GM20000 (cell line): ENCODE measurements at places on chromosomes 1 and 21.

DNA sequence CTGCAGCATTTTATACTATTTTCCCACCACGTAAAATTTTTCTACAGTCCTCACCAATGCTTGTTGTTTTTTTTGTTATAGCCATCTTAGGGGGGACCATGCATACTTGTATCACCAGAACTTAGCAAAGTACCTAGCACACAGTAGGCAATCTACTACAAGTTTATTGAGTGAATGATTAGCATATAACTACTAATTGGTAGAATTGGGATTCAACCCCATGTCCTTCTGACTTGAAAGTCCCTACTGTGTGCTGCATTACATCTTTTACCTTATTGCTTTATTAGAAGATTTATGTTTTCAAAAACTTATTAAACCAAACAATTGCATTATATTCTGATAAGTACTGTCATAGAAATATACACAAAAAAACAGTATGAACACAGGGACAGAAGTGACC is 92.1 kb downstream of the CEP350 start:
- DNase-seq, result no peak

- DNase-seq, result no peak
These were observed 25.6 kb downstream of the PHACTR4 start for GRCh38 chr1:28395181-28395580.

- no peak for DNase-seq
These were observed 7.6 kb downstream of the ARHGEF10L start for GRCh38 chr1:17546946-17547670.

DNA sequence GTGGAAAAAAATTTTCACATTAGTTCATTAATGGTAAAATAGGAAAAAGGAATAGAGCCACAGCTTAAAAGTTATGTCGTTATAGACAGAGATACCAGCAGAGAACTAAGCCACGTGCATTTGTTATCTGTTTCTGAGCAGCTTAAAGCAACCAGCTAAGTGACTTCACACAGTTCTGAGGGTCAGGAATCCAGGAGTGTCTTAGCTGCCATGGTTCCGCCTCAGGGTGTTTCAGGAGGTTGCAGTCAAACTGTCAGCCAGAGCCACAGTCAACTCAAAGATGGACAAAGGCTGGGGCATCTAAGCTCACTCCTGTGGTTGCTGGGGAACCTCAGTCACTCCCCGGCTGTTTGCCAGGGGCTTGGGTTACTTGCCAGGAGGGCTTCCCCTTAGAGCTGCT is 515.8 kb downstream of the SMYD3 start:
- no peak for DNase-seq

- DNase-seq, result peak; percentile 54
These were observed 99.1 kb downstream of the BEND5 start for GRCh38 chr1:48677306-48678287.

DNA sequence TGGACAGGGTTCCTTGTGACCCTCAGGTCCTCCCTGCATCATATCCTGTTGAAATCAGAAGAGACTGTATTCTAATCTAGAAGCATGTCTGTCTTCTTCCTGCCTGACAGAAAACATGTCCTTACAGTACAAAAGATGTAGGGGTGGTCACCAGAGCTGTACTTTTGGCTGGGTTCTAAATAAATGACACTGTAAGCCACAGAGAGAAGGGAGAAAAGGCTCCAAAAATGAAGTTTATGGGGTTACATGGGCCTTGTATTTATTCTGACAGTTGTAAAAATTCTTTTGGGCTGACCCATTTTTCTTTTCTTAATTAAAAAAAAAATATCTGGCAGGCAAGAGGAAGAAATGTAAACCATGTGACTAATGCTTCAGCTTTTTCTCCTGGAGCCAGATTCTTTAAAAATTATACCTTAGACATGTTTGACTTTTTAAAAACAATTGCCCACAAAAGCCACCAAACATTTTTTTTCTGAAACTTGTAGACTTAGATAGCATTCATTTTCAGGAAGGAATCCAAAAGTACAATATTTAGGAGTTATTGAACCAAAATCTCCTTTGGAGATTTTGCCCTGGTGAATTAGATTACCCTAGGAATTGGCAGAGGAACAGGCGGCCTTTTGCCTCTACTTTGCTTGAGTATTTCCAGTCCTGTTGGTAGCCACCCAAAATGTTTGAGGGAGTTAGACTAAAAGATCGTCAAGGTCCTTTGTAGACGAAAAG is 17.1 kb downstream of the RGL1 start:
- no peak for DNase-seq

- no peak for DNase-seq
These were observed 16.3 kb upstream of the TENT5C start for GRCh38 chr1:117589544-117589943.

DNA sequence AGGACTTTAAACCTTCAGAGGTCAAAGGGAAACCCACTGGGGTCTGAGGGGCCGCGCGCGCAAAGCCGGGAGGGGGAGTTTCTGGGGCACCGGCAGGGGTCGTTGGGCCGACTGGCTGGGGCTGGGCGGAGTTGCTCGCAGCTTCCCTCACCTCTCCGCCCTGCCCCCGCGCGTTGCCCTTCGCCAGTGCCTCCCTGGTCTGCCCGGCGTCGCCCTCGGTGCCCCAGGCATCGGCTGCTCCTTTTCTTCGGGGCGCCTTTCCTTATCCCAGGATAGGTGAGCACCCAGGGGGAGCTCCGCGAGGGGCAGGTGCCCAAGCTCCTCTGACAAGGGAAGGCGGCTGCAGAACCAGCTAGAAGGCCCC is 390 bp upstream of the NGF start:
- DNase-seq, result peak; percentile 22

DNA sequence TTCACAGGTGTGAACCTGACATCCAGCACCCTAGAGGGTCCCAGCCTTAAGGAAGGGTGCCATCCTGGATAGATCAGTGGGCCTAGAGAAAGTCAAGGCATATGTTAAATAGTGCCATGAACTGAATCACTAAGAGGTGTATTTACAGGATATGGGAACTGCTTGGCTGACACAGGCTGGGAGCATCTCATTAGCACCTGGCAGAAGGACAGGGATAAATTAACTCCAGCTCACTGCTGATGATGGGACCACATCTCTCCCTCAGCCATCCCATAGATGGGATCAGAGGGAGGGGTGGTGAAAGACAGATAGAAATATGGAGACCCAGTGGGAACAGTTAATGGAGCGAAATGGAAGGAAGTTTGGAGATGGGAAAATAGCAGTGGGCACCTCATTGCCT is 122.0 kb downstream of the IGSF21 start:
- DNase-seq, result no peak

- no peak for DNase-seq
These were observed 223.1 kb upstream of the TMEM51 start for GRCh38 chr1:14930247-14930965.

- DNase-seq, result no peak
These were observed 49.0 kb downstream of the MAP10 start for GRCh38 chr1:232853994-232854797.

- no peak for DNase-seq
These were observed 28.8 kb upstream of the SLC19A1 start for GRCh38 chr21:45570826-45571601.

GRCh38 chr1:147723691-147724323 is 36.6 kb downstream of the GJA5 start:
- DNase-seq, result no peak

DNA sequence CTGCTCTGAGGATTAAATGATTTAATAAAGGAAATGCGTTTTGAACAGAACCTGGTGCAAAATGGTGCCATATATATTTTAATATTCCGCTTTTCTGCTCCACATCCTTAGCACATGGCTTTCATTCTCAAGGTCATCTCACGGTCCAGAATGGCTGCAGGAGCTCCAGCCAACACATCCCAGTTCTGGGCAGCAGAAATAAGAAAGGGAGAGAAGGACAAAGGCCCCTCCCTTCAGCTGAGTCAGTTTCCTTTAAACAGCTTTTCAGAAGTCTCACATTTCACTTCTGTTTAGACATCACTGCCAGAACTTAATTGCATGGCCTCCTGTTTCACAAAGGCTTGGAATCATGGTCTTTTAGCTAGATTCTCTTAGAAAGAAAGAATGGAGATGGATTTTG is 75.2 kb upstream of the LRRN2 start:
- DNase-seq, result no peak

DNA sequence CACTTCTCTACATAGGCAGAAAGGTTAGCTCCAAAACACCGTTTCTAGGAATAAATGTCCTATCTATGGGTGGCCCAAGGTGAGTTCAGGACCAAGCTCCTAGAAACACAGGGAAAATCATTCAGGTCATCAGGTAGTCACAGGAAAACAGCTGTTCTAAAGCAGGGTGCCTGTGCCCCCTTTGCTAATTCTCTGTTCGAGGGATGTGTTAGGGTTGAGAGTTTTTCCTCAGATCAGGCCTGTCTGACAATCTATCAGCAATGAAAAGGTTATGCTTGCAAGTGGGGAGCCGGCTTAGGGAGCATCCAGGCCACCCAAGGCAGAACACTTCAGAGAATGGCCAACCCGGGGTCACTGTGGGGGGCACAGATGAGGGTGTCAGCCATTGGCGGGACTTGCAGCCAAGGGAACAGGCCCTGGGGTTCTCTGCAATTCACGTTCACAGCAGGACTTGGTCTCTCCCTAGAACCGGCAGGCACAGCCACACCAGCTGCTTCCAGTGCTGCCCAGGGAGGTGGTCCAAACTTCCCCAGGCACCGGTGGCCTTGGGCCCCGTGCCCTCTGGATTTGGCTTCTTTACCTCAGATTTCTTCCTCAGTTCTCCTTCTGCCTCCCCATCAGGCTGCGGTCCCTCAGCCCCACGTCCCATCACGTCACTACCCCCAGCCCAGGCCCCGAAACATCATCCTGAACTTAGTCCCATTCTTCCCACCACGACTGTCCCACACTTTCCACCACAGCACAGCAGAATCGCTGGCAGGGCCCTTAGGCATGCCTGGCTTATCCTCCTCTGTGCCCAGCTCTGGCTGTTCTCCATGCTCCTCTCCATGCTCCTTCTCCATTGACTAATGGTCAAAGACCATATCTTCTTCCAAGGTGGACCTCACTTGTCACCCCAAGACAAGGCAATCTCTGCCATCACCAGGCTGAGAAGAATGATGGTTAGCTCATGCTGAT is 11.0 kb downstream of the CD2 start:
- no peak for DNase-seq

DNA sequence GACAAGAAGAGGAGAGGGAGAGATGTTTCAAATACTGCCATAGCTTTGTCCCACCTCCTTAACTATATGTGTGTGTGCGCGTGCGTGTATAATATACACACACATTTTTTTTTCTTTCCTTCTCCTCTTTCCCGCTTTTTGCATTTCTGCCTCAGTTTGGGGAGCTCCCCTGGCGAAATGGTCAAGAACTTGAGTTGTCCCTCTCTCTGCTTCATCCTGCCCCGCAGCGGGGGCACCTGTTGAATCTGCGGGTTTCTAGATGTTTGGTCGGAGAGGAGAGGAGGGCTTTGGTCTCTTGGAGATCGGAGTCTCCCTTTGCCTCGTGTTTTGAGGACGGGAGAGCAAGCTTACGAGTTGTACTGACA is 504 bp downstream of the SCCPDH start:
- peak; percentile 59 for DNase-seq

DNA sequence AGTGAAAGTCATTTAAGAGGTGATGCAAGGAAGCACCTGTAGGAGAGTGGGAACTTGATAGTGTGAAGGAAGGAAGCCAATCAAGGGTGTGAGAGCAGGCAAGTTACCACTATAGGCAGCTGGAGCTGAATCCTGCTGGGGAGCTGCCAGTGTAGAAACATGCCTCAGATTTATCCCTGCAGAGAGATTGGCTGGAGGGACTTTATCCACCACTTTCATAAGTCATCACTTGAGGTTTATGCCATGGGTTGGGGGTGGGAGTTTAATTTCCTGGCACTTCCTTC is 443.6 kb downstream of the PLPP3 start:
- DNase-seq, result no peak

DNA sequence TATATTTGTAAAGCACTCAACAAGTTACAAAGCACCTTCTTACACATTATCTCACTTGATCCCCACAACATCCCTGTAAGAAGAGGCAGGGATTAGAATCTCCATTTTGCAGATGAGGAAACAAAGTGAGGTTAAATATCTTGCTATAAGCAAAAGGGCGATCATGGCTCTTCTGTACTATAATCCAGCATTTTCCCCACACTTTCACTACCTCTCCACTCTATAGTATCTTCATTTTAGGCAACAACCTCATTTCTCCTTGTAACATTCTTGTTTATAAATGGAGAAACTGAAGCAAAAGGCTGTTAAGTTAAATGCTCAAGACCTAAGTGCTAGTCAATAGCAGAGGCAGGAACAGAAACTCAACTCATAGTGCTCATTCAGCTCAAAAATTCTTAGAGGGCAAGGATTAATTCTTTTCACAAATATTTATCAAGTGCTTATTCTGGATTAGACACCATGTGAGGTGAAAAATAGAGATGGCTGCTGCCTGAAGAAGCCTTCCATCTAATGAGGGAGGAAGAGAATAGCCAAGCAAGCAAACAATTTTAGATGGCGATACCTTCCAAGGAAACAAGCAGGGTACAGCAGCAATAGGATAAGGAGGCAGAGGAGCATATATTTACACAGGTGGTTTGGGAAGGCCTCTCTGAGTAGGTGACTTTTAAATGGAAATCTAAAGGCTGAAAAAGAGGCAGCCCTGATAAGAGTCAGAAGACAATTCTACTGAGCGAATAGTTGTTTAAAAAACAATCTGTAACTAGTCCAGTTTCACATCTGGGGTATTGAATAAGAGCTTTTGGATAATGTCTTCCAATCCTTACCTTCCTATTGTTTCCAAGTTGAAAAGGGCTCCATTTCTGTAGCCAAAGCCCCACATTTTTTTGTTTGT is 3.5 kb downstream of the ERRFI1 start:
- no peak for DNase-seq

DNA sequence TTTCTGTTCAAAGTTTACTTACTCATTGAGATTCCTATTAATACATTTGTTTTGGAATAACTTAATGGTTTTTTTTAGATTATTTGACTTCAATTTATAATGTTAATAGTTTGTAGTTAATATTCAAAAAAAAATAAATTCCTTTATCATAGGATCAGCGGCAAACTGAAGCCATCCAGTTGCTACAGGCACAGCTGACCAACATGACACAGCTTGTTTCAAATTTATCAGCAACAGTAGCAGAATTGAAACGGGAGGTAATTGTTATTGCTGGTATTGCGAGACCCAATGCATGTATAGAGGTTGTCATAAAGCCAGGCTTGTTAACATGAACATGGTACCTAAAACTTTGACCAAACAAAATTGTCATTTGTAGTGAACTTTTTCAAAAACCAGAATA is 59.0 kb upstream of the FASLG start:
- no peak for DNase-seq

DNA sequence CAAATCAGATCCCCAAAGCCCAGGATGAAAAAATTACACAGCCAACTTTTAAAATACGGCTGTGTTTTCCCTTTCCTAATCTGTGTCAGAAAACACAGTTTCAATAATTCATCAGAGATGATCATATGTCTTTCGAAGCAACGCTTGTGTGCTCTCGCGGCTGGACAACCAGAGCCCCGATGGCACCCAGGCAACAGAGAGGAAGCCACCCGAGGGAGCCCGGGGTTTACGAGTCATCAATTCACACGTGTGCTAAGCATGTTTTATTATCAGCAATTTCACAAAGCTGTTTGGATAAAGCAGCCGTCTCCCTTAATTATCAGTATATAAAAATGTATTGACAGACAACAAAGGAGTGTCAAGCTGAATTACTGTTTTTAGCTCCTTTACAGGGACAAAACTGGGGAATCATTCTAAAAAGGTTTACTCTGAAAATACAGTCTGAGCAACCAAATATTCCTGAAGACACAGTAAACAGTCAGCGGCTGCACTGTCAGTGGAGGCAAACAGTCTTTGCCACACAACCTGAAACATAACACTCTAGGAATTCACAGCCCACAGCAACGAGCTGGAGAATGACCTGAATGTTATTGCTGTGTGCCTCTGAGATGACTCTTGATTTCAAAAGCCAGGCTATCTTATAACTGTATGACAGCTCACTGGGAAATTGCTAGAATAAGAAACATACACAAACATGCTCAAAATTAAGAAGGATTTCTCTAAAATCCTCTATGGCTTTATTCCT is 201.0 kb downstream of the SIPA1L2 start:
- DNase-seq, result no peak
